Thoracic aorta (tissue), 2 donors: ENCODE measurements at places on chromosomes 4 and X. TPM values are rescaled to one million over a fixed set of nuclear protein-coding genes. Genes with fewer than 3 reads are reported as not detected.

PPM1K gene
- 70.8 TPM for total RNA-seq

GRCh38 chr4:165592386-165592785 is 213.6 kb downstream of the CPE start:
- no peak for DNase-seq

- no peak for DNase-seq
Measured at GRCh38 chrX:148691456-148691855, 191.0 kb downstream of the AFF2 start.

DNA sequence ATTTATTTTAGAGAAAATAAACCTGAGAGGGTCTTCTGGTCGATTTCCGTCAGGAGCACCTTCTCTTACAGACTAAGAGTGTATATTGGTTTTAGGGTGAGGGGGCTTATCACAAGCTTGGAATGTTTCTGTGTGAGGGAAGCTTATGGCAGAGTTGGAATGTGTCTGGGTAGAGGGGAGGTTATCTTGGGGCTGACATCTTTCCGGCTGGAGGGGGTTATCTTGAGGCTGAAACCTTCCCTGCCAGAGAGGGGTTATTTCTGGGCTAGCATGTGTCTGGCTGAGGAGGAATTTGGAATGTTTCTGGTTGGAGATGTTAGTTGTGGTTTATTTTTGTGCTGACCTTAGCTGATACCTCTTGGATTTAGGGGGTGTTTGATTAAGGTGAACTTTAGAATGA is 1312.1 kb downstream of the ADGRL3 start:
- no peak for DNase-seq

GRCh38 chrX:78710171-78710570 is 37.3 kb upstream of the LPAR4 start:
- no peak for DNase-seq

SLC25A14 gene
- 10.6 TPM for total RNA-seq

HSFX1 gene
- 2.0 TPM for total RNA-seq

LIMCH1 gene
- 95.3 TPM for total RNA-seq

DNA sequence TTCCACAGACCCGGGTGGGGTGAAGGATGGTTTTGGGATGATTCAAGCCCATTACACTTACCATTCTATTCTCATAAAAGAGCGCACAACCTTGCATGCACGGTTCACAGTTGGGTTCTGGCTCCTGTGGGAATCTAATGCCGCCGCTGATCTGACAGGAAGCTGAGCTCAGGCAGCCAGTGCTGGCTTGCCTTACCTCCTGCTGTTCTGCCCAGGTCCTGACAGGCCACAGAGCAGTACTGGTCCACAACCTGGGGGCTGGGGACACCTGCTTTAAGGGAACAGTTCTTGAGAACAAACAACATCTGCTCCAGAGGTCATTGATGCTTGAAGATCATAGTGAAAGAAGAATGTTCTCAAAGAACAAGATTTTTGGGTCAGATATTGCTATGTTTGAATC is 8.0 kb upstream of the HS3ST1 start:
- DNase-seq = no peak

- DNase-seq = no peak
Measured at GRCh38 chr4:77805840-77806239, 13.3 kb downstream of the CNOT6L start.

- DNase-seq = no peak
Measured at GRCh38 chrX:24376403-24376802, 16.0 kb downstream of the SUPT20HL1 start.
